ENCODE measurements at places on chromosomes 3 and 15.

GRCh38 chr15:62447742-62448141, 282.7 kb upstream of the C2CD4B start:
- DNase-seq: no peak

GRCh38 chr3:66396161-66396760, 104.6 kb downstream of the LRIG1 start:
- no peak for DNase-seq

DNA sequence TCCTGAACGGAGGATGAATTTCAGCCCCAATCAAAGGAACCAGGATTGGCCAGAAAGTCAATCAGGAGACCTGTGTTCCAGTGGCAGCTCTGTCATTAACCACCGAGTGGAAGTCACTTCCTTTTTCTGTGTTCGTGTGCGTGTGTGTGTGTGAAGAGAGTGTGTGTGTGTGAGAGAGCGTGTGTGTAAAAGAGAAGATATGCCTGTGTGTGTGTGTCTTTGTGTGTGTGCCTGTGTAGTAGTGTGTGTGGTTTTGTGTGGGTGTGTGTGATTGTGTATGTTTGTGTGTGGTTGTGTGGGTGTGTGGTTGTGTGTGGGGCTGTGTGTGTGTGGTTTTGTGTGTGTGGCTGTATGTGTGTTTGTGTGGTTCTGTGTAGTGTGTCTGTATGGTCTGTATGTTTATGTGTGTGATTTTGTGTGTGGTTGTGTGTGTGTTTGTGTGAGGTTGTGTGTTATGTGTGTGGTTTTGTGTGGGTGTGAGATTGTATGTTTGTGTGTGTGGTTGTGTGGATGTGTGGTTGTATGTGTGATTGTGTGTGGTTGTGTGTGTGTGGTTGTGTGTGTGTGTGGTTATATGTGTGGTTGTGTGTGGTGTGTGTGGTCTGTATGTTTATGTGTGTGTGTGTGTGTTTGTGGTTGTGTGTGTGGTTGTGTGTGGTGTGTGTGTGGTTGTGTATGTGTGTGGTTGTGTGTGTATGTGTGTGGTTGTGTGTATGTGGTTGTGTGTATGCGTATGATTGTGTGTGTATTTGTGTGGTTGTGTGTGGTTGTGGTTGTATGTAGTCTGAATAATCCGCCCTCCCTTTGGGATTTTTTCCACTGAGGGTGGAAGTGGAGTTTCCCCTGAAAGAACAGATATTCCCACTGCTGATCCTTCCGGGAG, 314.4 kb downstream of the SHQ1 start:
- no peak for DNase-seq

DNA sequence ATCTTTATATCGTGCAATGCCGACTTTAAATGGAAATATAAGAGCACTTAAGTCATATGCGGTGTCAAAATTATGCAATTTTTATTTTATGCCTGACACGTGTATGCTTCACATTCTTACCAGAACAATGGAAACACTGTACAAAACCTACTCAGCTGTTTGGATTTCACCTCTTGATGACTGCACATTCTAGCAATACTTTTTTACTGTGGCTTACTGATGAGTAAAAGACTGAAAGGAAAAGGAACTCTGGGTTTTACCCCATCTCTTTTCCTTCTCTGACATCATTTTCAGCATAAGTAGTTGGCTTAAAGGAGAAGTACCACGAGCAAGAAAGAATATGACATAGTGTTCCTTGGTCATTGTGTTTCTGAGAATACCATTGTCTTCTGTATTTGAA, 142.8 kb downstream of the POLR2M start:
- DNase-seq: no peak
